ENCODE measurements at places on chromosomes 1 and 21. TPM values are rescaled to one million over a fixed set of nuclear protein-coding genes. Genes with fewer than 3 reads are reported as not detected.

OR6Y1 gene
- not detected for total RNA-seq

CCDC27 gene
- total RNA-seq = not detected

NBPF6 gene
- not detected for total RNA-seq

DMRTA2 gene
- total RNA-seq = not detected

DHRS3 gene
- 79.5 TPM for total RNA-seq

ATAD3B gene
- 9.8 TPM for total RNA-seq

ARHGEF16 gene
- total RNA-seq = 3.7 TPM

ZNHIT6 gene
- total RNA-seq = 20.2 TPM

C1orf94 gene
- total RNA-seq = 0.40 TPM

FAM229A gene
- 1.1 TPM for total RNA-seq

ASAP3 gene
- 60.6 TPM for total RNA-seq

LYPD8 gene
- total RNA-seq = not detected

KIRREL1 gene
- 40.2 TPM for total RNA-seq

F5 gene
- 8.4 TPM for total RNA-seq

IL20 gene
- total RNA-seq = not detected

IQGAP3 gene
- 7.3 TPM for total RNA-seq

DISP3 gene
- 7.4 TPM for total RNA-seq

TRIM17 gene
- 5.2 TPM for total RNA-seq

AADACL3 gene
- not detected for total RNA-seq

HPCA gene
- total RNA-seq = 19.3 TPM

GBP7 gene
- total RNA-seq = not detected

S100A8 gene
- 8.3 TPM for total RNA-seq

CHI3L2 gene
- 0.89 TPM for total RNA-seq

CA6 gene
- total RNA-seq = not detected

LCE1D gene
- total RNA-seq = not detected

SMPDL3B gene
- total RNA-seq = 0.89 TPM
